Fibroblast of the aortic adventitia (primary cell): ENCODE measurements at places on chromosomes 4 and X. TPM values are rescaled to one million over a fixed set of nuclear protein-coding genes. Genes with fewer than 3 reads are reported as not detected.

DNA sequence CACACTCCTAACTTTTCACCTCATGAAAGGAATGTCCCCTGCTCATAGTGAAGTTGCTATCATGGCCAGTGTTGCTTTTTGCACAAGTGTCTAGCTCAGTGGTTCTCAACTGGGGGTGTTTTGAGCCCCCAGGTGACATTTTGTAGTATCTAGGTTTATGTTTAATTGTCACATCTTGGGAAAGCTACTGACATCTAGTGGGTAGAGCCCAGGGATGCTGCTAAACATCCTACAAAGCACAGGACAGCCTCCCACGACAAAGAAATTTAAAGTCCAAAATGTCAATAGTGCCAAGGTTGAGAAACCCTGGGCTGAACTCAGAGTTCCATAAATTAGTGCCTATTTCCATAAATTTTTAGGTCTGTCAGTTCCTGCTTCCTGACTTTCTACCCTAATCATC, 70.7 kb upstream of the HCCS start:
- peak; percentile 11 for DNase-seq

DNA sequence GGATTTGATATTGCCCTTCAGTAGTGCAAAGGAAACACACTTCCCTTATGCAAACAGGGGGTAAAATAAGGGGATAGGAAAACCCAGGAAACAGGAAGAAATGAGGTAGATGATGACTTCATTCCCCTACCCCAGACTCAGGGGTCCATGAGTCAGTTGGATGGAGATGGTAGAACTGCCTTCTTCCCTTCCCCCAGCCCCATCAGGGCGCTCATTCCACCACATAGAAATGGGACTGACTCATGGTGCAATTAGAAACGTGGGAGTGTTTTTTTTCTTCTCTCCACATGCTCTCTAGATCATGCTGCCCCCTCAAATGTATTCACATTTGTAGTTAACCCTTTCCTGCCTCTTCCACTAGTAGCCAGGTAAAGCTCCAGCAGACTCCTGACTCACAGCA, 23.1 kb upstream of the ARMCX2 start:
- no peak for DNase-seq

DNA sequence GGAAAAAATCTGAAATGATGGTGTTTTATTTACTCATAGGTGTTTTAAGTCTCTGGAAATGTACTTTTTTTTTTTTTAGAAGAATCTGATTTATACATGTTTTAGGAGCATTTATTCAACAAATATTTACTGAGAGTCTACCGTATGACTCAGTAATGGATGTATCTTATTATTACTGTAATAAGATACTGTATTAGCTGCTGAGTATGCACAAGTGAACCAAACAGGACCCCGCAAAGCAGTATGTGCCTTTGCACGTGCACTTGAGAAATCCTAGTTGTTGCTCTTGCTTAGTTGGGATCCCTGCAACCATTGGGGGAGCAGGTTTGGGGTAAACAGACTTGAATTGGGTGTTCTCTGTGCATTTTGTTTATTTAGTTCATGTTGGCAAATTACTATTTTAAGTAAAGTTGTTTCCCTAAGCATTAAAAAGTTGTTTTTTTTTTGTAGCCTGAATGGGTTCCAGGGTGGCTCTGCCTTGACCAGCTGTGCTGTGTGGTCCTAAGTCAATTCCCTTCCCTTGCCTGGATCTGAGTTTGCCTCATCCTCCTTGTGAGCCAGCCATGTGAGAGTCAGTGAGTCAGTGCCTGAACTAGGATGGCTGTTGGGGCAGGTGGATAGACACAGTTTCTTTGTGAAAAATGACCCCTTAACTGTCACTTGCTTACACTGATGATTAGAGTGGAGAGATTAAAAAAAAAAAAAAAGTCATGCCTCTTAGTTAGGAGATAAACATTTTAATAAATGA, 27.7 kb downstream of the DCUN1D4 start:
- no peak for DNase-seq

GRCh38 chr4:114192854-114193253, 213.4 kb upstream of the ARSJ start:
- no peak for DNase-seq

GRCh38 chr4:98573791-98574190, 84.6 kb downstream of the TSPAN5 start:
- no peak for DNase-seq

The DMRTC1 gene
- total RNA-seq = not detected in 2 replicates

DNA sequence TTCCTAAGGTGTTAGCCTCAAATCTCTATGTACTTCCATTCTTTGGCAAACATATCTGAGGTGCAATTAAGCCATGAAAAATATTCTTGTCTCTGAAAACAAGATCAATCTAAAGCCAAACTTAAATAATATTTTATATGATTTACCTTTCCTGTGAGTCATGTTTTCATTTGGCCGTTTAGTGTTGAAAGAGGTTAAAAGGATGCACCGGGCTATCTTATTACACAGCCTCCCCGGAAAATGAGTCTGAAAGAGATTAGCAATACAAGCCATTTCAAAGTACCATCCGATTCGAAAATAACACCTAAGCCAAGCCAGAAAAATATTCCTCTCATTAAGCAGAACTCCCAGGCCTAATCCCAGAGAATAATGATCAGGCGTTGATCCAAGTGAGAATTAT, 161.5 kb upstream of the EPHA5 start:
- DNase-seq = no peak

DNA sequence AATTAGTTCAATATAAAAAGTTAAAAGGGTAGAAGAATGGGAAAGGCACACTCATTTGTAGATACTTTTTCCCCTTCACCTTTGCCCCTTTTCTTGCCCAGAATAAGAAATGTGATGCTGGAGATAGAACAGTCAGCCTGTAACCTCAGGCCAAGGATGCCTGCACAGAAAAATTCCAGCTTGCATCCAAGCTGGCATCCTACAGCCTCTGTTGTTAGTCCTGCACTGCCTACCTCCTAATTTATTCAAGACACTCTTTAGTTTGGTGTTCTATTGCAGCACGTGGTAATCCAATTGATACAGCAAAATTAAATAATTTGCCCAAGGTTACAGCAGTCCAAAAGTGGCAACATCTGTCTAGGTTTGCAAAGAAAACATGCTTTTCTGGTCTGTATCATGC, 9.7 kb upstream of the USO1 start:
- DNase-seq = no peak

- DNase-seq = no peak
These were observed 89.5 kb upstream of the VEGFC start for GRCh38 chr4:176882206-176882605.

GRCh38 chrX:70254063-70254400, 6.0 kb downstream of the P2RY4 start:
- no peak for DNase-seq

DNA sequence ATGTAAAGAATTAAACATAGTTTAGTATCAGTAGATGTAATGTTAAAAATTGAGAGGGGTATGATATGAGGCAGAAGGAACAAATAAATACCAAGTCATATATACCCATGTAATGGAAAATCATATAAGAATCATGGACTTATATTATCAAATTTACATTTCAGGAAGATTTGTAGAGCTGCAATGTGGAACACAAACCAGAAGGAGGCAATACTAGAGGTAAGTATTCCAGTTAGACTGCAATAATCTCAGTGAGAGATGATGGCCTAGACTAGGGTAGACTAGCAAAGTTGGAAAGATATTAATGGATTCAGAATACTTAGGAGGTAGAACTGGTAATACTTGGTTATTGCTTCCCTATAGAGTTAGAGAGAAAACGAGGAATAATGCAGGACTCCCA, 603.0 kb upstream of the KLHL4 start:
- no peak for DNase-seq

DNA sequence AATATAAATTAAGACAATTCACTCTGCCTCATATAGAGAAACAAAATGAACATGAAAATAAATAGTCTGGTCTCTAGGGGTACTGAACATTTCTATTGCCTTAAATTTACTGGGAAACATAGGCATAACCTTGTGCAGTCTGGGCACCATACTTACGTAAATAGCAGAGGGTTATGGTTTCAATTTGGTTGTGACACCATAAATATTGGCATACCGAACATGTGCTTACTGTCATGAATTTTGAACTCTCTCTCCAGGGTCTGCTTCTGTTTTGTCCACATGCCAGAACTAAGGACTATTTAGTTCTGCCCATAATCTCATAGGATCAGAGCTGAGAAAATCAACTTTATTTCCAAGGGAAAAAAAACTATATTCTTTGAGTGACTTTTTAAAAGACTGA, 17.6 kb downstream of the PDGFC start:
- DNase-seq = no peak

GRCh38 chr4:183905081-183905592, at the start of gene STOX2:
Gene STOX2, plus strand, starts transcription at chr4:183905307. Its CDS starts 1,484 bp downstream, at chr4:183906791.
- DNase-seq = peak; percentile 22

The TTC29 gene
- total RNA-seq = 0.81 TPM in 1 of 2 replicates, not detected in the other

GRCh38 chr4:58602731-58603359, 1492.7 kb upstream of the IGFBP7 start:
- no peak for DNase-seq

The MAGEE1 gene
- total RNA-seq = 1.9 and 2.5 TPM in 2 replicates

The HGFAC gene
- total RNA-seq = not detected in 2 replicates

GRCh38 chrX:69079268-69079667, 86.0 kb downstream of the PJA1 start:
- DNase-seq = peak; percentile 28

DNA sequence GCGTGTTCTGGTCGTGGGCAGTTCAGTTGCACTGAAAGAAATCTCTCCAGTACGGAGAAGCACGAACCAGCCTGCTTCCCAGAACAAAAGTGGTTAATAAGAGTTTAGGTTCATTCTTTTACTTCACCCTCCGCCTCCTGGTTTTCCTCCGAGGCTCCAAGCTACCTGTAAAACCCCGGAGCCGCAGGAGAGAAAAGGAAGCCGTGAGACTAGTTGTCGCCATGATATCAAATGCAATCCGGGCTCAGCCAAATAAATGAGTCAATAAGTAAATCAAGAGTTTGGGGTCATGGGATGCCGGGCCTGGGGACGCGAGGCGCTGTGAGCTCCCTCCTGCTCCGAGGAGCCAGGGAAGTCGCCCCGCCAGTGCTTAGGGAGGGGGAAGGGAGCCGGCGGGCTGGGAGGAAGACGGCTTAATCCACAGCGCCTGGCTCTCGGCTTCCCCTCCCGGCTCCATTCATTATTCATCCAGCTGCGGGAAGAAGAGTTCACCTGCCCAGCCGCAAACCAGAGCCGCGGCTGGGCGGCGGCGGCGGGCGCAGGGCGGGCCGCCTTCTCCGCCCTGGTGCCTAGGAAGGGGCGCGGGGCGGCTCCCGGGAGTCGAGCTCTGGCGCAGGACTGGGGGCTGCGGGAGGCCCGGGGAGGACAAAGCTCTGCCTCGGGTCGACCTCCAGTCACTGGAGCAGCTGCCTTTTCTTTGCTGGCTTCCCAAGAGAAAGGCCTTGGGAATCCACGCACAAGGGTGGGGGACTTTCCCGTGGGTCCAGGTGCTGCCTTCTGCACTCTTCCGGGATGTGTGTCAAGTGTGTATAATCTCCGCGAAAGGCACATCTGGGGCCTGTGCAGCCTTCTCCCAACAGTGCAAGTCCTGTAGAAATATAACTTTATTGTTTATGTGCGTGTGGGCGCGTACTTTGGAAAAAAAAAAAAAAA, 1.7 kb downstream of the FRAS1 start:
- peak; percentile 16 for DNase-seq

- peak; percentile 70 for DNase-seq
These were observed 8.3 kb upstream of the MAP7D3 start for GRCh38 chrX:136259543-136259942.

DNA sequence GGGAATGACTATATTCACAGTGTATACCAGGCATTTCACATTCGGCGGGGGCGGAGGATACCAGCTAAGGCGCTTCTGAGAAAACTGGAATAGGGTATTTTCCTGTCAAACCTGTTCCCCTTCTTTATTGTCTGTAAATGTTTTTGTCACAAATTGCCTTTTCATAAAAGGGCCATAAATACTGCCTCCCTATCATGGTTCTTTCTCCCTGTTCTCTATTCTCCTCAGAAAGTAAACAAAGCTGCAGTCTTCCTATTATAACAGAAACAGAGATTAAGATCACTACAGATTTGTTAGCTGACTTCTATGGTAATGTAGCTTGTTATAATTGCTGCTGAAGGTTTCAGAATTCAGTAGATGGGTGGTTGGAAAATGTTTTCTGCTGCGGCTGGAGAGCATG, 32.2 kb downstream of the MID2 start:
- DNase-seq = no peak

- no peak for DNase-seq
These were observed 169.2 kb downstream of the GRIA2 start for GRCh38 chr4:157389741-157390140.

The FGF13 gene
- total RNA-seq = 5.6 and 26.5 TPM in 2 replicates

The DCX gene
- total RNA-seq = not detected in 2 replicates

GRCh38 chrX:14363728-14364127, 165.6 kb upstream of the GLRA2 start:
- no peak for DNase-seq

DNA sequence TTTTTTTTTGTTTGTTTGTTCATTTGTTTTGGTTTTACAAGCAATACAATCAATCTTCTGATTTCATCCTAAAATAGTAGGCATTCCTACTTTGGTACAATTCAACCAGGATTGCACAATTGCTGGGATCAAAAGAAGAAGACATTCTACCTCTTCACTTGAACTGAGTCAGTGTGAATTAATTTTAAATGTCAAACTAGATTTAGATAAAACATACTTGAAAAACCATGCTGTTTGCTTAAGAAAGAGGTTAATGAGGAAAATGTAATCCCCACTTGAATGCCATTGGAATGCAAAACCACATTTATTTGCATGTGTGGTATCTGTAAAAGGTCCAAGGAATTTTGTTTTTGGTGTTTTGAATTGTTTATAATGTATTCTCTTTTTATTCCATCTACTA, 40.5 kb downstream of the HAND2 start:
- DNase-seq = peak; percentile 90

DNA sequence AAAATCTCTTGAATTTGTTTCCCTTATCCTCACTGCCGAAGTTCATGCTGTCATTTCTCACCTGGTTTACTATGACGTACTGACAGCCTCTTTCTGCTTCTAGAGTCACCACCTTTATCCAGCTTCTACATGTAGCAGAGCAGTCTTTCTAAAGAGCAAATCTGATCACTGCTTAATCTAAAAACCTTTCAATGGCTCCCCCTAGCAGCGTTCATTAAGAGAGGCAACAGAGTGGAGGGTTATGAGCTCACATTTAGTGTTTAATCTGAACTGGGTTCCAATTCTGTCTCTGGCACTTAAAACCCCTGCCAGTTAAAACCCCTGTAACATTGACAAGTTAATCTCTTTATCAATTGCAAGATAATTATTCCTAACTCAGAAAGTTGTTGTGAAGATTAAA, 4.4 kb downstream of the RBPJ start:
- DNase-seq = peak; percentile 67

GRCh38 chrX:12984603-12985319, 9.9 kb downstream of the TMSB4X start:
- DNase-seq = peak; percentile 81

The SYN1 gene
- total RNA-seq = 0.09 TPM in 1 of 2 replicates, not detected in the other

DNA sequence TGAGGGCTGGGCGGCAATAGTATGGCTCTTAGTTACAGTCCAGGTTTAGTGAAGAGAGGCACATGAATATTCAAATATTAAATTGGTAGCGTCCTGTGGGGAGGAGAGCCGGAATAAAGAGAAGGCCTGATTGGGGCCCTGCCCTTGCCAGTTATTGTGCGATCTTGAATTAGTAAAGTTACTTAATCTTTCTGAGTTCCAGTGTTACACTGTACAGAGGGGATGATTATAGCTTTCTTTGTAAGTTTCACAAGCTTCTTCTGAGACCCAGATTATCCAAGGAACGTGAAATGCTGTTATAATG, 1.2 kb downstream of the METAP1 start:
- DNase-seq = no peak

- DNase-seq = no peak
These were observed 43.9 kb upstream of the GC start for GRCh38 chr4:71827826-71828225.
